Stimulated activated CD4-positive, alpha-beta T cell treated with anti-CD3 and anti-CD28 coated beads, Interleukin-4, amount 100 ng/mL, for 48 hours (primary cell): ENCODE measurements at places on chromosomes 2 and 18.

- DNase-seq: no peak
Observed at GRCh38 chr18:34637094-34637801, 72.8 kb upstream of the DTNA start.

DNA sequence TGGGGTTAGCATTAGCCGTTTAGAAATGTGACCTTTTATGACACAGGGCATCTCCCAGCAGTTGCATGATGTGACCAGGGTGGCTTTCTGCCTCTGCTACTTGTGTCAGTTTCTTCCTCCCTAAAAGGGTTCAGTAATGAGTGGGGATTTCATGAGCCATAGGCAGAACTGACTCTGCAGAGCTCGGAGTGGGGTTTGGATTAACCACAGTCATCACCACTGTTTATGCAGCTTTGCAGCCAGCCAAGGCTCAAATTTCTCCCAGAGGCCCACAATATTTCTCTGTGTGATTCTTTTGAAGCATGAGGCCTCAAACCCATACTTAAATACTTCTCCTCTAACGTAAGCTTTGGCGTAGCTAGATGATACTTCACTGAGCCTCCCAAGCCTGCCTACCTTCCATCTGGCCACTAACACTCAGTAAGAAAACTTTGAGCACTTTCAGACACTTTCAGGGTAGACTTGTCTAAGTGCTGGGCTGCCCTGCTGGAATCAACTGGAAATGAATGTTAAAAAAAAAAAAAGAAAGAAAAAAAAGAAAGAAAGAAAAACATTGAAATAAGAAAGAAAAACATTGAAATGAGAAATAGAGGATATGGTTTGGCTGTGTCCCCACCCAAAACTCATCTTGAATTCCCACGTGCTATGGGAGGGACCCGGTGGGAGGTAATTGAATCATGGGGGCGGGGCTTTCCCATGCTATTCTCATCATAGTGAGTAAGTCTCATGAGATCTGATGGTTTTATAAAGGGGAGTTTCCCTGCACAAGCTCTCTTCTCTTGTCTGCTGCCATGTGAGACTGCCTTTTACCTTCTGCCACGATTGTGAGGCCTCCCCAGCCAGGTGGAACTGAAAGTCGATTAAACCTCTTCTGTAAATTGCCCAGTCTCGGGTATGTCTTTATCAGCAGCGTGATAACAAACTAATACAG lies 11.5 kb upstream of the LAPTM4A start:
- DNase-seq: no peak

GRCh38 chr2:231012463-231012862 lies 16.5 kb downstream of the SPATA3 start:
- no peak for DNase-seq

- DNase-seq: no peak
Observed at GRCh38 chr2:236219411-236219810, 44.8 kb downstream of the ASB18 start.

GRCh38 chr18:24160086-24160485 lies 21.2 kb downstream of the CABYR start:
- DNase-seq: no peak

- DNase-seq: no peak
Observed at GRCh38 chr2:150900913-150901312, 360.8 kb downstream of the RBM43 start.

DNA sequence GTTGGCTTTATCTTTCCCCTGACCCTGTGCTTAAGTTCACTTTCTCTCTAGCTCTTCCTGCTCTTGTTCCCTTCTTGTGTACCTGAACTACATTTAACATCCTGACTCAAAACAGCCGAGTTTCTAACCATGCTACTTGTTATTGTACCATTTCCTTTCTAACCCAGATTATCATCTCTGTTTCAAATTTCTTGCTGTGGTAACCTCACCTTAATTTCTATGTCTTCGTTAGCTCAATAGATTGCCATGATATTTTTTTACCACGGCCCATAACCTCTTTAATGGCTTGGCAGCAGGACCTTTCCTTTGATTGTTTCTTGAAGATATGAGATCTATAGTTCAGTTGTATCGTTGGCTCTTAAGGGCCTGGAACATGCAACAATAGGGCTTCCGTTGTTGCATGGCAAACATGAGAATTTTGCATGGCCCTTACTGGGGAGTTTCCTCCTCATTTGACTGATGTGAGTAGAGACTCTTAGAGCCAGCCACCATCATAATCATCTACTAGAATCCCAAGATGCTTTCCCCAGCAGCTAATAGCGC lies 11.1 kb downstream of the CFAP36 start:
- no peak for DNase-seq

DNA sequence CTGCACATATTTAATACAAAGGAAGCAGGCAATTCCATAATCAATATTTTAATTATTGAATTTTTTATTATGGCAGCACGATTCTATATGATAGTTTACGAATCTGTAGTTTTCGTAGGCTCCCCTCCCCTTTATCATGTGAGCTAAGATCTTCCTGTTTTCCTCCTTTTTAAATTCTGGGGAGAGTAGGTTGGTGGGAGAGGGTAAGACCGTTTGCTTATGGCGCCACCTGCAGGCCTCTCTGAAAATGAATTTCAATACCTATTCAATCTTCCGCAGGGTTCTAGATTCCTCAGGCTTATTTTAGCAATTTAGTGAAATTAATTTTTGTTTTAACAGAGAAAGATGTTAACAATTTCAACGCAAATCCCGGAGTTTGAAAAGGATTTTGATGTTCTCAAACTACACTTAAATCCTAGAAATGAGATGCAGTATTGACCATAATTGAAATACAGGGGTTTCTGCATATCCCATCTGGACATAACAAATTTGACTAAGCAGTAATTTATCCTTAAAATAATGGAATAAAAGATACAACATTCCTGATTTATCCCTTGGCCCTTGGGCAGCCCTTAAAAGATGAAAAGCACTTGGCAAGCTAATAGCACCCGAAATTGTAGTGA lies 12.8 kb upstream of the GBX2 start:
- no peak for DNase-seq

DNA sequence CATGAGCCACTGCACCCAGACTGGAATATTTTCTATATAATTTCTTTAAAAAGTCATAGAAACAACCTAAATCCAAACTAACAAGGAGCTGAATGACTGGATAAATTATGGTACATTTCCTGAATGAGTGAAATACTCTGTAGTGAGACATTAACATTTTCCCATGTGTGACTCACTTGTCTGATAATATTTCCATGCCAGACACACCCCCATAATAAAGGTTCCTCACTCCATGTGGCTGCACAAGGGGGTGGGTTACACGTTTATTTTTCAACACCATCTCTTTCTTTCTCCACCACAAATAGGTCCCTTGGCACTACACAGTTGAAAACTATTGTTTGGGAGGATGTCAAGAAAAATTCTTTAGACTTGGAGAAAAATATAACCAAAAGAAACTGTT lies 266.3 kb upstream of the LYPD1 start:
- no peak for DNase-seq

DNA sequence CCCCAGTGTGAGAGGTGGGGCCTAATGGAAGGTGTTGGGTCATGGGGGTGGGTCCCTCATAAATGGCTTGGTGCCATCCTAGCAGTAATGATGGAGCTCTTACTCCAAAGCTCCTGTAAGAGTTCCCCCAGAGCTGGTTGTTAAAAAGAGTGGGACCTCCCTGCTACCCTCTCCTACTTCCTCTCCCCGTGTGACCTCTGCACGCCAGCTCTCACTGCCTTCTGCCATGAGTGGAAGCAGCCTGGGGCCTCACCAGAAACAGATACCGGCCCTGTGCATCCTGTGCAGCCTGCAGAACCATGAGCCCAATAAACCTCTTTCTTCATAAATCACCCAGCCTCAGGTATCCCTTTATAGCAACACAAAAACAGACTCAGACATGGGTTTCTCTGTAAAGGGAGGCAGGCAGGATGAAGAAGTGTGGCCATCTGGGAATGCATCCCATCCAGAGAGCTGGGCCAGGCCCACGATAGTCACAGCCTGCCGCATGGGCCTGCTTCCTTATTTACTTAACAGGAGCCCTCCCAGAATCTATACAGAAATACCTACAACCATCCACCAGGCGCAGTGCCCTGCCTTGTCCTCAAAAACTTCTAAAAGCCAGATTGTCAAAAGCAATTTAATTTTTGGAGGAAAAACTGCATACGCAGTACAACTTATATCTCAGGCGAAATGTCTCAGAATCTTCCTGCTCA lies 7.5 kb downstream of the PRLH start:
- no peak for DNase-seq

DNA sequence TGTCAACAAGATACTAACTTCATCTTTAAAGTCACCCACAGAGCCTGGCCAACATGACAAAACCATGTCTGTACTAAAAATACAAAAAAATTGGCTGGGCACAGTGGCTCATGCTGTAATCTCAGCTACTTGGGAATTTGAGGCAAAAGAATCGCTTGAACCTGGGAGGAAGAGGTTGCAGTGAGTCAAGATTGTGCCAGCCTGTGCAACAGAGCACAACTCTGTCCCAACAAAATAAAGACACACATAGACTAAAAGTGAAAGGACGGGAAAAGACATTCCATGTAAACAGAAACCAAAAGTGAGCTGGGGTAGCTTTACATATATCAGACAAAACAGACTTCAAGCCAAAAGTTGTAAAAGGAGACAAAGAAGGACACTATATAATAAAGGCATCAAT lies 34.8 kb downstream of the USP34 start:
- DNase-seq: no peak

DNA sequence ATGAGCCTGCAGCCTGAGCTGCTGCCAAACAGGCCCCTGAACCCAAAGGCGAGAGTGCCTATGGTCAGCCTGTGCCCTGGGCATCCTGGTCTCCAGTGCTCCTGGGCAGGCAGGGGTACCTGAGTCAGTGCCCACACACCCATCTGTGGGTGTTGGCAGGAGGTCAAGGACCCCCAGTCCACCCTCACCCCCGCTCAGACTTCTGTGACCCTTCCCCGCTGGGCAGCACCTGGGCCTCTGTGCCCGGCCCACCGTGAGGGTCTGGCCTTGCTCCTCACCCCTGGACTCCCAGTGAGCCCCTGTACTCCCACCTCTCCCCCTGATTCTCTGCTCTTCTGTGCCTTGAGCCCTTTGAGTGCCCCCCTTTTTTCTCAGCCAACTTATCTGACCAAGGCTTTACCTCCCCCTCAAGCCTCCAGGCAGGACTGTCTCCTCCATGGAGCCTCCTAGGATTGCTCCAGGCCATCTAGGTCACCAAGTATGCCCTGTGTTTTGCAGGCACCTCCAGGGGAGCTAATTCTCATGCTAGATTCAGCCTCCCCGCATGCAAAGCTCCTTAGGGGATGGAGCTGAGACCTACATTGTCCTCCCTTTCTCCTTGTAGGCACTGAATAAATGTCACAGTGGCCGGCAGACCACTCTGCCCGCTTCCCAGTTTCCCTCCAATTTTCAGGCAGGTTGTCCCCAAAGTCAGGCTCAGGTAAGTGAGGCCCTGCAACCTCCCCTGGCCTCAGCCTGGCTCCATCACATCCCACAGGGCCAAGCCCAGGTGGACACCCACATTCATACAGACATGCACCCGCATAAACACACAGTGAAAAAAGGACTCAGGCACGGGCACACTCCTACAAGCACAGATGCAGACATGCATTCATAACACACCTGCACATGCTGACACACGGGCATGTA lies 21.9 kb upstream of the PTMA start:
- DNase-seq: no peak

GRCh38 chr2:29191817-29192216 lies 76.6 kb downstream of the CLIP4 start:
- DNase-seq: no peak

- no peak for DNase-seq
Observed at GRCh38 chr18:31686986-31687928, 2.9 kb upstream of the B4GALT6 start.

DNA sequence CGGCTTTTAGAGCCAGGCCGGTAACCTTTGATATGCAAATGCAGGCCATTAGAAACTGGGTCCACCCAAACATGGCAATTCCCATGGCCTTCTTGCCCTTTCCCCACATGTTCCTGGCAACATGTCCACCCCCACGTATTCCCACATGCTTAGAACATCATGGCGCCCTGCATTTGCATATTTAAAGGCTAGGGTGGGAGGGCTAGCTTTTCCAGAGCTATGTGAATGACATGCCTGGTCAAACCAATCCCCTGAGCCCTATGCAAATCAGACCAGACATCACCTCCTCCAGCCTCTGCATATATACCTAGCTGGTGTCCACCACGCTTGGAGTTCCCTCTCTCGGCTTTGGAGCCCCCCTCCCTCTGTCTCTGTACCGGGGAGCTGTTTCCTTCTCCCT lies 481.9 kb downstream of the CDH2 start:
- DNase-seq: no peak

DNA sequence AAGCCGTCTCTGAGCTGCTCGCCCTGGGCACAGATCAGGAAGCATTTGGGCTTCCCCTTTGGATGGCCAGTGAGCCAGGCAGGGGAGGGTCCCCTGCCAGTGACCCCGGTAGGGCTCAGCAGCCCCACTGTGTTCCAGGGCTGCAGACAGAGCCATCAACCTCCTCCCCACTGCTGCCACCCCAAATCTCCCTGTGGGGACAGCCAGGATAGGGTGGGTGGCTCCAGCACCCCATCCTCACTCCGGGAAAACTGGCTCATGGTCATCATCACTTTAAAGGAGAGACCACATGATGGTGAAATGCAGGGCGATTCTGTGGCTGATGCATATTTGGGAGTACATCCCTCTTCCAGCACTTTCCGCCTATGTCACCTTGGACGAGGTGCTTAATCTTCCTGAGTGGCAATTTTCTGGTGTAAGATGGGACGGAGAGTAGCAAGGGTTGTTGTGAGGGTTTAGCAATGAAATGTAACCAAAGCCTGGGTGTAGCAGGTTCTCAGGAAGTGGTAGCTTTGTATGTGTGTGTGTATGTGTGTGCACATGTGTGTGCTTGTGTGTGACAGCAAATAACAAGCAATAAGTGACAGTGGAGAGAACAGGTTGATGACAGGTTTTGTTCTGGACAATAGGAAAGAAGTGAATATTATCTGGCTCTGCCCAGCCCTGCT lies 61.8 kb downstream of the ACAA2 start:
- DNase-seq: no peak

GRCh38 chr18:57913686-57914085 lies 110.6 kb upstream of the ATP8B1 start:
- DNase-seq: no peak

GRCh38 chr18:78875016-78875777 lies 104.4 kb upstream of the SALL3 start:
- peak; percentile 18 for DNase-seq

GRCh38 chr18:25553631-25554263 lies 201.8 kb upstream of the ZNF521 start:
- DNase-seq: no peak

DNA sequence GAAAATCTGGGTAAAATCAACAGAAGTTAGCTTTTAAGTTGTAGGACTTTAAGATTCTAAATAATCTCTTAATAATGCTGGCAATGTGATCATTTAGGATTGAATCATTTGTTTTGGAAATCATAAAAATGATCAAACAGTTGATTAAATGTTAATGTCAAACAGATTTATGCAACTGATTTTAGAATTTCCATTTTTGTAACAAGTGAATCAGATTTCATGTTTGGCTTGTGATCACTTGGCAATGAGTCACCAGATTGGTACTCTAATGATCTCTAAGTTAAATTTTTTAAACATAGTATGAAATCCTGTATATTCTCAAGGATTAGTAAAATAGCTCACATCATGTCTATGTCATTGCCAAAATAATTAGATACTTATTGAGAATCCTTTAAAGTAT lies 50.1 kb upstream of the UNC80 start:
- no peak for DNase-seq

GRCh38 chr2:240231838-240232244 lies 91.4 kb upstream of the OTOS start:
- DNase-seq: no peak
